ENCODE measurements at places on chromosomes 1 and 21. TPM values are rescaled to one million over a fixed set of nuclear protein-coding genes. Genes with fewer than 3 reads are reported as not detected.

DNA sequence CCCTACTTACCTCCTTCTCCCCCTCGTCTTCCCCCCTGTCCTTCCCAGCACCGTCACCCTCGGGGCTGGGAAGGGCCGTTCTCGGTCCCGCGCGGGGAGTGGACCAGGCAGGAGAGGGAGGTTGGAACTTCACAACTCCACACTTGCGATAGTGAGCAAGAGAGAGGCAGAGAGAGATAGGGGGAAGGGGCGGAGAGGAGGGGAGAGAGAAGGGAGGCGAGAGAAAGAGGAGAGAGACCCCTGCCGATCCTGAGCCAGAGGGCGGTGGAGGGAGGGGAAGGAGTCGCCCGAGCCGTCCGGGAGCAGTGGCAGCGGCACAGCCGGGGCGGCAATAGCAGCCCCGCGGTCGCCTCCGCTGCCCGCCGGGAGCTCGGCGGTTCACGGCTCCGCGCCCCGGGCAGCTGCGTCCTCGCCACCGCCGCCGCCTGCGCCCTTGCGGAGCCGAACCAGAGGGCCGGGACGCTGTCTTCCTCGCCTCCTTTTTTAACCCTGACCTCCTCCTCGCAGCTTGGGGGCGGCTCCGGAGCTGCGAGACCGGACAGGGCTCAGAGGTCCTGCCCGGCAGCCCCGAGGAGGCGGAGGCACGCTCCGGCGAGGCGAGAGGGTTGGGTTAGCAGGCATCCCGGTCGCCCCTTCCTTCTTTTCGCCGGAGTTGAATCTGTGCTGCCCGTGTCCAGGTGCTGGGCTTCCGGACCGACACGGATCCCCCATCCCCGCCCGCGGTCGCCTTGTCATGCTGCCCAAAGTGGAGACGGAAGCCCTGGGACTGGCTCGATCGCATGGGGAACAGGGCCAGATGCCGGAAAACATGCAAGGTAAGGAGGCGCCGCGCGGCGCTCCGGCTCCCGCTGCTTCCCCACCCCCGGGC lies 11.7 kb downstream of the NR5A2 start:
- DNase-seq: no peak
- peak overlapping the region; percentile 28 for H3K4me3 ChIP-seq
- no peaks in the 10 kb centered on the region for H3K36me3 ChIP-seq
- H3K27ac ChIP-seq: peak overlapping the region; percentile 25

Gene OR14K1
- total RNA-seq: 0.91 TPM

Gene HSD3B2
- not detected for total RNA-seq

Gene PRAMEF4
- not detected for total RNA-seq

DNA sequence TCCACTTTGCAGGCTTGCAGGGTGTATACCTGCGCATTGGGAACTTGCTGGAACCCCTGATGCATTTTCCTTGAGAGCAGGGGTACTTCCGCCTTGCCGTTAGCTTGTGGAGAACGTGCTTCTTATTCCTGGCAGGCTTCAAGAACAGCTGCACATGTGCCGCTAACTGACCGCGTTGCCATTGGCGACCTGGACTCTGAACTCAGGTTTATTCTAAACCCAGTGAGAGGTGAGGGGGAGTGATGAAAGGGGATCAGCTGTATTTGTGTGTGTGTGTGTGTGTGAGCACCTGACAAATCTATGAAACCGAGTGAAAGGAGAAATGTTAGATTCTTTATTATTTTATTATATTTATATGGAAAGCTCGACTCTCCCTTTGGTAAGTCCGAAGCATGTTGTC lies 128.6 kb downstream of the HUNK start:
- H3K4me3 ChIP-seq: no peak overlapping the region
- no peaks in the 10 kb centered on the region for H3K27me3 ChIP-seq
- H3K27ac ChIP-seq: no peak overlapping the region

- H3K27ac ChIP-seq: no peak overlapping the region
- DNase-seq: no peak
- H3K27me3 ChIP-seq: no peaks in the 10 kb centered on the region
- H3K36me3 ChIP-seq: no peaks in the 10 kb centered on the region
- no peaks in the 10 kb centered on the region for H3K4me1 ChIP-seq
- H3K4me3 ChIP-seq: no peak overlapping the region
Observed at GRCh38 chr1:117346206-117346928, 20.9 kb upstream of the MAN1A2 start.

Gene ALDH4A1
- total RNA-seq: 58.4 TPM

GRCh38 chr1:9069326-9070100 lies at the start of gene SLC2A5:
TSS of gene SLC2A5 (minus strand) at chr1:9069635. CDS start at chr1:9069536, 99 bp downstream.
- no peaks in the 10 kb centered on the region for H3K36me3 ChIP-seq
- H3K27ac ChIP-seq: peak within 1 kb of the TSS; percentile 84
- peak; percentile 33 for DNase-seq

- DNase-seq: no peak
- H3K27me3 ChIP-seq: no peaks in the 10 kb centered on the region
- no peak overlapping the region for H3K4me3 ChIP-seq
- H3K4me1 ChIP-seq: peaks cover 4% of the 10 kb centered on the region
- no peaks in the 10 kb centered on the region for H3K36me3 ChIP-seq
Observed at GRCh38 chr1:246591958-246592357, 25.7 kb downstream of the CNST start.

DNA sequence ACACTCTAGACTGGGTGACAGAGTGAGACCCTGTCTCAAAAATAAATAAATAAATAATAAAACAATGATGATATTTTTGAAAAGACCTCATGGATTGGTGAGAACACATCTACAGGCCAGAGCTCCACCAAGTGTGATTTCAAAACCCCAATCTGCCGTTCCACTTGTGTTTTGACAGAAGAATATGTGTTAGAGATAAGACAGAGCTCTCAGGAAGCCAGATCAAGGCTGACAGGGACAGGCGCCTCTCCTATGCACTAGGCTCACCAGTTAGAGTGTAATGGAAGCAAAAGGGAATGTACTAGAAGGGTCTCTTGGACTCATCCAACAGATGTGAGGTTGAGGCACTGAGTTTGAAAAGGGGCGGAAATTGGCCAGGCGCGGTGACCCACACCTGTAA lies 110.7 kb upstream of the ERRFI1 start:
- DNase-seq: no peak
- H3K27ac ChIP-seq: no peak overlapping the region
- no peaks in the 10 kb centered on the region for H3K27me3 ChIP-seq

Gene LMOD1
- 112 TPM for total RNA-seq

- H3K4me3 ChIP-seq: no peak overlapping the region
- H3K36me3 ChIP-seq: no peaks in the 10 kb centered on the region
- H3K27me3 ChIP-seq: no peaks in the 10 kb centered on the region
- H3K4me1 ChIP-seq: no peaks in the 10 kb centered on the region
Observed at GRCh38 chr1:172478485-172478884, 34.6 kb upstream of the PIGC start.

Gene PTGFR
- total RNA-seq: 0.46 TPM

GRCh38 chr1:94143173-94143808 lies 22.3 kb upstream of the ABCA4 start:
- H3K27ac ChIP-seq: no peak overlapping the region
- no peaks in the 10 kb centered on the region for H3K4me1 ChIP-seq
- H3K27me3 ChIP-seq: no peaks in the 10 kb centered on the region
- no peaks in the 10 kb centered on the region for H3K36me3 ChIP-seq
- DNase-seq: no peak

DNA sequence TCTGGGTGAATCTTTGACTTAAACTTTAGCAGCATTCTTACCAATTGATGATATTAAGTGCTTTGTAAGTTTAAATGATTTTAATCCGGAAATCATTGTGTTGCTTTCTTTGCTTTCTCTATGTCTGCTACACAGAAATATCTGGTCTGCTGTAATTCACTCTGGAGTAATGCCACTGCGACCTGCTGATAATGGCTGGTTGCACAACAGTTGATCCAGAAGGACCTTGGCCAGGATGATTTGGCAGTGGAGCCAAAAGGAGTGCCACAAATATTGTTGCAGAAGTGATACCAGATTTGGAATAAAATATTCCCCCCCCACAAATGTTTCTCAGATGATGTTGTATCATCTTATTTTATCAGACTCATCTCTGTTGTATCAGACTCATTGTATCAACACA lies 2063.9 kb downstream of the MRPL39 start:
- no peaks in the 10 kb centered on the region for H3K4me1 ChIP-seq
- DNase-seq: no peak
- no peak overlapping the region for H3K4me3 ChIP-seq
- no peaks in the 10 kb centered on the region for H3K27me3 ChIP-seq

- no peak for DNase-seq
- H3K27ac ChIP-seq: peak overlapping the region; percentile 96
- H3K27me3 ChIP-seq: no peaks in the 10 kb centered on the region
- H3K36me3 ChIP-seq: no peaks in the 10 kb centered on the region
- peak overlapping the region; percentile 96 for H3K4me3 ChIP-seq
Observed at GRCh38 chr1:153978274-153978909, 918 bp upstream of the JTB start.

Gene LENEP
- not detected for total RNA-seq

DNA sequence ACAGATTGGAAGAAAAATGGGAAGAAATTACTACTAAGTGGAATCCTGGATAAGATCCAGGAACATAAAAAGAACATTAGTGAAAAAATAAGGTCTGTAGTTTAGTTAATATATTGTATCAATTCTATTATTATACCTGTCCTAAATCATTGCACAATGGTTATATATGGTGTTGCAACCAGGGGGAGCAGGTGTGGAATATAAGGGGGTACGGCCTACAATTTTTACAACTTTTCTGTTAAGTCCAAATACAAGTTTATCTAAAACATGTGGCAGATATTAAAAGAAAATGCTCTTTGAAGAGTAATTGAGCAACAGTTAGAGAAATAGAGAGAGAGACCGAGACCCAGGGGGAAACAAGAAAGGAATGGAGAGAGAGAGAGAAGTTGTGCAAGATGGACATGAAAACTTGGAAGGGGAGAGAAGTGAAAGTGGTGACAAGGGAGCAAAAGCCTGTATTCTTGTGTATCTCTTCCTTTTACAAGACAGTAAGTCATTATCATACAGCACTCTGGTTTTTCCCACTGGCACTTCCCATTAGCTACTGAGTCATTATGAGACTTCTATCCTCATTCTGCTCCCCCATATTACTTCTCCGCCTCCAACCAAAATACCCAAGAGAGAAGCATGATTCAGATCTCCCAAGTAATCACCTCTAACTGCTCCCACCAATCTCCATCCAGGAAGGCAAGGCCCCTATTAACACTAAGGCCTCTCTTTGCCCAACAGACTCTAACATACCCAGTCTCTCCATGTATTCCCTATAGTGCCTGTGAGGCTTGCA lies 22.3 kb upstream of the TRAF3IP3 start:
- no peaks in the 10 kb centered on the region for H3K4me1 ChIP-seq
- H3K27me3 ChIP-seq: no peaks in the 10 kb centered on the region
- no peak overlapping the region for H3K27ac ChIP-seq
- DNase-seq: no peak
- no peak overlapping the region for H3K4me3 ChIP-seq

DNA sequence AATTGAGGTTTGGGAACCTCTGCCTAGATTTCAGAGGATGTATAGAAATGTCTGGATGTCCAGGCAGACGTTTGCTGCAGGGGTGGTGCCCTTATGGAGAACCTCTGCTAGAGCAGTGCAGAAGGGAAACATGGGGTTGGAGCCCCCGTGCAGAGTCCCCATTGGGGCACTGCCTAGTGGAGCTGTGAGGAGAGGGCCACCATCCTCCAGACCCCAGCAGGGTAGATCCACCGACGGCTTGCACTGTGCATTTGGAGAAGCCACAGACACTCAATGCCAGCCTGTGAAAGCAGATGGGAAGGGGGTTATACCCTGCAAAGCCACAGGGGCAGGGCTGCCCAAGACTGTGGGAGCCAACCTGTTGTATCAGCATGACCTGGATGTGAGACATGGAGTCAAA lies 354.6 kb downstream of the ZNF326 start:
- H3K4me3 ChIP-seq: no peak overlapping the region
- DNase-seq: no peak
- no peaks in the 10 kb centered on the region for H3K27me3 ChIP-seq
- H3K36me3 ChIP-seq: no peaks in the 10 kb centered on the region
- H3K27ac ChIP-seq: no peak overlapping the region

GRCh38 chr1:7670334-7671145 lies 100.6 kb upstream of the VAMP3 start:
- no peaks in the 10 kb centered on the region for H3K36me3 ChIP-seq
- no peak overlapping the region for H3K4me3 ChIP-seq
- no peak overlapping the region for H3K27ac ChIP-seq
- no peaks in the 10 kb centered on the region for H3K27me3 ChIP-seq
- no peak for DNase-seq

DNA sequence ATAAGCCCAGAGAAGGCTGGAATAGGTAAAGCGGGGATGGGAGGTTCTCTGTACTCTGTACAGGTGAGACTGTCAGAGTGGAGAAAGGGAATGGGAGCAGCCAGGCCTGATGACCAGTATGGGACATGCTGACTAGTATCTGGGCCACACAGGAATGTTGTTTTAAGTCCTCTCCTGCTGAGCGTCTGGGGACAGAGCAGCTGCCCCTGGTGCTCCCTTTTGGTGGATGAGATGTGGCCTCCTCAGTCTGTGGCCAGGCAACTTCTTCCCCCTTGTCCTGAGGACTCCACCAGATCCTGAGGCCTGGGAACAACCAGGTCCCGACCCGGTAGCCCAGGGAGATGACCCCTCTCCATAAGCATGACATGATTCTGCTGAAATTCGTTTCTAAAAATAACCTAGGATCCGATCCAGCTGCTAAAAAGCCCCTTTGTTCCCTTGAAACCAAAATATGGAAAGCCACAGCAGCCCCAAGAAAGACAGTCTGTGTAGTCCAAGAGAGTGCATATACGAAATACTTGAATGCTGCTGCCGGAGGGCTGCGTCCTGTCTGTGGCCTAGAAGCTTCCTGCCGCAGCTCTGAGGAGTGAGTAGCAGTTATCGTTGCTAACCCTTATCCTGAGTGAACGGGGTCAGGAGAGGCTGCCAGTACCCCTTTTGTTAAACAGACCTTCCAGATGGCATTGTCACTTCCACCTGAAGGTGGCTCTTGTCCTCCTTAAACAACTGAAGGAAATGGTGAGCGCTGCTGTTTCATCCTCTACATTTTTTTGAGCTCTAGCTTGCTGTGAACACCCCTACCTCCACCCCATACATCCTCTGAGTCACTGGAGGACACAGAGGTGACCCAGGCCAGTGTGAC lies 47.1 kb downstream of the ATP2B4 start:
- no peaks in the 10 kb centered on the region for H3K36me3 ChIP-seq
- H3K27ac ChIP-seq: peak overlapping the region; percentile 55
- peaks cover 4% of the 10 kb centered on the region for H3K4me1 ChIP-seq
- DNase-seq: no peak
- no peaks in the 10 kb centered on the region for H3K27me3 ChIP-seq

Gene AADACL3
- total RNA-seq: not detected

- H3K27me3 ChIP-seq: no peaks in the 10 kb centered on the region
- peaks cover 3% of the 10 kb centered on the region for H3K4me1 ChIP-seq
- no peak for DNase-seq
- H3K4me3 ChIP-seq: no peak overlapping the region
- H3K27ac ChIP-seq: no peak overlapping the region
Observed at GRCh38 chr1:59266180-59266926, 30.5 kb upstream of the FGGY start.

DNA sequence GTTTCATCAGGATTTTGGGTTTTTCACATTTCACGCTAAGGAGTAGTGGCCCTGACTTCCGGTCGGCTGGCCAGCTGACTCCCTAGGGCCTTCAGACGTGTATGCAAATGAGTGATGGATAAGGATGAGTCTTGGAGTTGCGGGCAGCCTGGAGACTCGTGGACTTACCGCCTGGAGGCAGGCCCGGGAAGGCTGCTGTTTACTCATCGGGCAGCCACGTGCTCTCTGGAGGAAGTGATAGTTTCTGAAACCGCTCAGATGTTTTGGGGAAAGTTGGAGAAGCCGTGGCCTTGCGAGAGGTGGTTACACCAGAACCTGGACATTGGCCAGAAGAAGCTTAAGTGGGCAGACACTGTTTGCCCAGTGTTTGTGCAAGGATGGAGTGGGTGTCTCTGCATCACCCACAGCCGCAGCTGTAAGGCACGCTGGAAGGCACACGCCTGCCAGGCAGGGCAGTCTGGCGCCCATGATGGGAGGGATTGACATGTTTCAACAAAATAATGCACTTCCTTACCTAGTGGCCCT lies 23.1 kb upstream of the TNFRSF1B start:
- H3K4me3 ChIP-seq: no peak overlapping the region
- peak; percentile 33 for DNase-seq
- no peaks in the 10 kb centered on the region for H3K4me1 ChIP-seq

Data from prostate gland (tissue), 2 donors.